ENCODE measurements at places on chromosomes 6 and 20.

DNA sequence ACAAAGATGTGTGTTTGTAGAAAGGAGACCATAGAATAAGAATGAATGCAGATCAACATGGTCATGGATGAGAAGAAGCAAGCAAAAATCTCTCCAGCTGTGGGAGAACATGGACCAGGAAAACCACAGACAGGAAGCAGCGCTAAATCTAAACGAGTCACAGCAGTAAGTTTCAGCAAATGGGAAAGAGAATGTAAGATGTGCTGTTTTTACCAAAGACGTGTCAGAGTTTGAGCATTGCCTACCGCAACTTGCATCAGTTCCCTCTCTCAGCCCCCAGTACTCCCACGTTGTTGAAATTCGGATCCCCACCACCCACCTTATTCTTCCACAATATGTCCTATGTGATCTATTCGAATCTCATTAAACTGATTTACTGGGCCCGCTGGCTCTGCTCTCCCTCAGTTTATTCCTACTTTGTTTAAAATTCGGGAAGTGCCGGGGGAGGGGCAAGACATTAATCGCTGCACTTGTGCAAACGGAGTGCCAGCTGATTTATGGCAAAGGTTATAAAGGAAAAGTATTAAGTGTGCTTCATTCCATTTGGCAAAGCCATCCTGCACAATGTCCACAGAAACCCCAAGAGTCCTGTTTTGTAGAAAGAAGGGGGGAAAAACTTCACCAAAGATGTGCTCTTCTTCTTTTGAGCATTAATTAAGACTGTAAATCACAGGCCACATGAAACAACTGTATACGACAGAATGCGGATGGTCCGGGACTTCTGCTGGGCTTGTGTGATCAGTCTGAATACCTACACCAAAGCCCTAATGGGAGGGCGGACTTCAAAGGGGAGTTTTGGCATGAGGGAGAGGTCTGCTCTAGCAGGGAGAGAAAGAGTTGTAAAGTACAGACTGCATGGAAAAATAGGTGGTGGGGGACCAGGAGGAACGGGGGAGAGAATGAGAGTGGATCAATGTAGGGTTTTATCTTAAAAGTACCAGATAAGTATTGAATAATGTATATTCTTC is 59.1 kb upstream of the PRDM1 start:
- peak; percentile 75 for DNase-seq

GRCh38 chr6:127516662-127517273 is 2.4 kb downstream of the MTCL3 start:
- DNase-seq = peak; percentile 49

DNA sequence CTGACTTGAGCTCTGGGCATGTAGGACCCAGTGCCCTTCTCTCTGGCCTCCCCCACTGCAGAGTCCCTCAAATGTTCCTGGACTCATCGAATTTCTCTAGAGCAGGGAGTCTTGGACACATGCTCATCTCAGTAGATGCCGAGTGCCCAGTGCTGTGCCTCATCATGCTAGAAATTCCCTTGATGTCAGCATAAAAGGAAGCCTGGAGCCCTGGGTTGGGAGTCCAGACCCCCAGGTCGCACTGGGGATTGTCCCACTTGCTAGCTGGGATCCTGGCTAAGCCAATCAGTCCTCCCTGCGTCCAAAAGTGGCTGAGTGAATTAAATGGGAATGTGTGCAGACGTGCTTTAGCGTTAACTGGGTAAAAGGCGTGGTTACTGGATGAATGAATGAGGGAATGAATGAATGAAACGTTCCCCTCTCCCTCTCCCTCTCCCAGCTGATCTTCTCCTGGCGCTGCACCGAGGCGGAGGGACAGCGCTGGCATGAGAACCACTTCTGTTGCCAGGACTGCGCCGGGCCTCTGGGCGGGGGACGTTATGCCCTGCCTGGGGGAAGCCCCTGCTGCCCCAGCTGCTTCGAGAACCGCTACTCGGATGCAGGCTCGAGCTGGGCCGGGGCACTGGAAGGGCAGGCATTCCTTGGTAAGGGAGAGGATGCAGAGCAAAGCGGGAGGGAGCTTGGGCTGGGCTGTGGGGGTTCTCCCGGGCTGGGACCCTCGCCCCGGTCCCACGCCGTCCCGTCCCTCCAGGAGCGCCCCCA is 1.6 kb upstream of the TOMM6 start:
- DNase-seq = no peak

GRCh38 chr6:127303917-127304316 is 37.3 kb downstream of the RNF146 start:
- no peak for DNase-seq

GRCh38 chr20:22471156-22471836 is 113.1 kb downstream of the FOXA2 start:
- no peak for DNase-seq

DNA sequence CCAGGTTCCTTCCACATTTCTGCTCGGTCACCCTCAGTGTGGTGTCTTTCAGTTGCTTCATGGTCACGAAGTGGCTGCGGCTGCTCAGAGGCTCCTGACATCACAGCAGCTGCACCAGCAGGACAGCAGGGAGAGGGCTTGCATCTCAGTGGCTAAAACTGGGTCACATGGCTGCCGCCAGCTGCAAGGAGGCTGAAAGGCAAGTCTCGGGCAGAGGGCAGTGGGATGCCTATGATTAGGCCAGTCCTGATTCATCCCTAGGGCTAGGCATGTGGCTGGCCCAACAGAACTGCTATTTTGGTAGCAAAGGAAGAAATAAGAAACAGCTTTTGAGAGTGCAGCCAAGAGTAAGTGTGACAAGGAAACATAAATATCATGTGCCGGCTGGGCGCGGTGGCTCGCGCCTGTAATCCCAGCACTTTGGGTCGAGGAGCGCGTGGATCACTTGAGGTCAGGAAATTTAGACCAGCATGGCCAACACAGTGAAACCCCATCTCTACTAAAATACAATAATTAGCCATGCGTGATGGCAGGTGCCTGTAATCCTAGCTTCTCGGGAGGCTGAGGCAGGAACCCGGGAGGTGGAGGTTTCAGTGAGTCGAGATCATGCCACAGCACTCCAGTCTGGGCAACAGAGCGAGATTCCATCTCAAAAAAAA is 46.6 kb downstream of the RBM38 start:
- DNase-seq = no peak

GRCh38 chr6:53168516-53169267 is 20.1 kb upstream of the GCM1 start:
- no peak for DNase-seq

- no peak for DNase-seq
Measured at GRCh38 chr20:16488616-16489015, 84.6 kb downstream of the KIF16B start.

DNA sequence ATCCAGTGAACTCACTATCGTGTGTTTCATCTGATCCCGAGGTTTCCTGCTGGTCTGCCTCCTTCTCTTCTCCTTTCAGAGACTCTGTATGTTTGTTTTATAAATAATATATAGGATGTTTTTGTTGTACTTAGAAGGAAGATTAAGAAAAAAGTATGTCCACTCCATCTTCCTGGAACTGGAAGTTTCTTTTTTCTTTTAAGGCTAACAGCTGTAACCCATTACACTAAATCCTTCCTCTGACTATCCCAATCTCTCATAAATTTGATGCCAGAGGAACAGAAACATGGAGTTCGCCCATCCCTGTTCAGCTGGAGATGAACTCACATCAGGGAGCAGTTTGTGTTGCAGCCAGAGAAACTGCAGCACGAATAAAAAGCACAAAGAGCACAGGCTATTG is 20.7 kb downstream of the RIPK1 start:
- no peak for DNase-seq

DNA sequence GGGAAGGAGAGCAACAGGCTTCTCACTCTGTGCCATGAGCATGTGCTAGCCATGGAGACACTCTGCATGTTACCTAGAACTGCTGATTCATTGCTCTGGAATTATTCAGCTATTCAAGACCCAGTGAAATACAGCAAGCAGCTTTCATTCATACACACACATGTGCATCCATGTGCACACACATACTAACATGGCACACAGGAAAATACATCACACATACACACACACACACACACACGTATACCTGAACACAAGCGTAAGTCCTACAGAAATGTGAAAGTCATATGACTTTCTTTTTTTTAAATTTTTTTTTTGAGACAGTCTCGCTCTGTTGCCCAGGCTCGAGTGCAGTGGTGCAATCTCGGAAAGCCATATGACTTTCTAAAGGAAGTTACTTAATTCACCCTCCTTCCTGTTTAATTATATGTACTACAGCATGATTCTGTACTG is 108.2 kb upstream of the NFATC2 start:
- DNase-seq = no peak

- no peak for DNase-seq
Measured at GRCh38 chr20:62309198-62309944, 6.6 kb downstream of the ADRM1 start.

- no peak for DNase-seq
Measured at GRCh38 chr6:37480118-37480736, 19.5 kb downstream of the CCDC167 start.

GRCh38 chr6:137893181-137893580 is 26.1 kb downstream of the TNFAIP3 start:
- DNase-seq = no peak

DNA sequence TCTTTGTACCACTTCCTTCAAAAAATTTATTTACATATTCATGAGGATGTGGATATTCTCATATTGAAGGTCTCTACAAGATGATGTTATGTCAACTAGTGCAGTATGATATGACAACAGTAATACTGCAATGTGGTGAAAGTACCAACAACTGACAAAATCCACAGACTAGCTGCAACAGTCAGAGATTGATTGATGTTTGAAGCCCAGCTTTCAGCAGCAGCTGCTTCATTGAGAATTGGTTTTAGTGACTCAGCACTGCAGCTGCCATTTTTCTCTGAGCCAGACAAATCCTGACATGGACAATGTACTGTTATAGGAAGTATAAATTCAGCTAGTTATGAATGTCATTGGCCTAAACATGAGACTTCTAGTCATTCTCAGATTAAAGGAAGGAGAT is 53.8 kb downstream of the PKIB start:
- DNase-seq = no peak

All from DND-41 (cell line).